ENCODE measurements at places on chromosomes 7 and 10.

DNA sequence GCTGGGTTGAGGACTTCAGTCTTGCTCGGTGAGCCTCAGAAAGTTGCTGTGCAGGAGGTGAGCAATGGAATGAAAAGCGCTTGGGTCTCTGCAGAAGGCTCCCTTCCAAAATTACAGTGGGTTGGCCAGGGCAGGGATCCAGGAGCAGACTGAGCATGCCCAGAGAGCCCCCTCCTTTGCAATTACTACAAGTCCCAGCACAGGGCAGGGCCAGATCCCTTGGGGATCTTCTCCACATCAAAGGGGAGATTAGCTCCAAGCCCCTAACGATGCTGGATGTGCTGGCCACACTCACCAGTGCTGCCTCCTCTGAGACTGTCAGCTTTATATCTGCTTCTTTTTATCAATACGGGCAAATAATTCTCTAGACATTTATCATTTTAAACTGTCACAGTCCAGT lies 337.5 kb downstream of the RPS24 start:
- no peak for DNase-seq

DNA sequence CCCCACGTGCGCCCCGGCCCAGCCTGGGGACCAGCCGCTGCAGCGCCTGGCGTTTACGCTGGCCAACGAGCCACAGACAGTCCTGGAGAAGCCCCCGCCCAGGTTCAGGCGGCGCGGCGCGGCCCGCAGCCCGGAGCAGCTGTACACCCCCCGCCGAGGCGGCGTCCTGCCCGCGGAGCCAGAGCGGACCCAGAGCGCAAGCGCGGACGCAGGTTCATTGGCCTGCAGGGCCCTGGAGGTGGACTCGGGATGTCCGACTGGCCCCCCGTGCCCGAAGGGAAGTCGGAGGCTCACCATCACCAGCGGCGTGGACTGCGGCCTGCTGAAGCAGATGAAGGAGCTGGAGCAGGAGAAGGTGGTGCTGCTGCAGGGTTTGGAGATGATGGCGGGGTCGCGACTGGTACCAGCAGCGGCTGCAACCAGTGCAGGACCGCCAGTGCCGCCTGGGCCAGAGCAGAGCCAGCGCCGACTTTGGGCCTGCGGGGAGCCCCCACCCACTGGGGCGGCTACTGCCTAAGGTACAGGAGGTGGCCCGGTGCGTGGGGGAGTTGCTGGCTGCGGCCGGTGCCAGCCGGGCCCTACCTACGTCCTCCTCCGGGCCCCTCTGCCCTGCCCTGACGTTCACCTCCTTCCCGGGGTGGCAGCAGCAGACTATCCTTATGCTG lies 72.0 kb upstream of the KCTD7 start:
- no peak for DNase-seq

DNA sequence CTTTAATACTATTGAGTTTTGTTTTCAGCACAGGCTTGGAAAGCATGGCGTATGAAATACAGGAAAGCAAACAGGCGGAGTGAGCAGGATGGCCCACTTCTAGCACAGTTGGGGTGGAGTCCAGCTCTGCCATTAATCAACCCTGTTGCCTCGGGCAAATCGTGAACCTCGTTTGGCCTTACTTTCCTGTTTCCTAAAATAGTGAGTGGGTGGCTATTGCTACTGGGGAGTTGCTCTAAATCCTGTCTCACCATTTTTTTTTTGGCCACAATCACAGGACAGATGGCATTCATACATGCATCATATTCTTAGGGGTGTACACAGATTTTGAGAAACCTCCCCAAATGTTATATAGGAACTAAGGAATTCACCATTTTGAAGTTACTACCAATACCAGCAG lies 157.8 kb downstream of the ANLN start:
- DNase-seq = no peak

DNA sequence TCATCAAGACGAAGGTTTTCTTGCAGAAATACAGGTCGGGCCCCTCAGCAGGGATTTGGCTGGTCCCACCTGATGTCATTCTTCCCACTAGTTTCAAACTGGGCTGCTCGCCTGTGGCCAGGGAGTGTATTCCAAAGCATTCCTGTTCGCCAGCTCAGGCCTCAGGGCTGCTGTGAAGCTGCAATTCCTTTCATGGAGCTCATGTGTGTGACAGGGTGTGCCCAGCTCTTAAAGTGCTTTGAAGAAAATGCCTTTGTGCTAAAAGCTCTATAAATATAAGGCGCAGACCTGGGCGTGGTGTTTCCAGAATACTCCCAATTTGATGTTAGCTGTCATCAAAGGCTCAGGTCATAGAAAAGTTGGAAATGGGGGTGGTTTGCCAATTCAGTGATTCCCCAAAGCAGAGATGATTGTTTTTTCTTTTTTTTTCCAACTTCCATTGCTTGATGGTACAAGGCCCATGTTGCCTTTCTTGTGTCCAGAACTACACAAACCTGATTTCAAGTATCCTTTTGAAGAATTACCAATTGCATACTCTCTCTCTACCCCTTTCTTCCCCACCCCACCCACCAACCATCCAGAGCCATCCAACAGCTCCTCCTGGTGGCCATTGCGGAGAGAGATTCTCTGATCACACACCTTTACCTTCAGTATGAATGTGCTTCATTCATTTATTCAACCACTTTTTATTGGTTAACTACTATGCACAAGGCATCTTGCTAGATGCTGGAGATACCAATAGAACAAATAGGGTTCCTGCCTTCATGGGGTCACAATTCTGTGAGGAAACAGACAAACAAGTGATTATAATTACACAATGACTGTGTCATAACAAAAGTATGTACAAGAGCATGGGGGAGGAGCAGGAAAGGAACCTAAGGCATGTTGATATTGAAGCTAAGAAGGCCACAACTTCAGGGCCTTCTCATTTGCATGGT lies 297.3 kb upstream of the LYZL1 start:
- peak; percentile 7 for DNase-seq

DNA sequence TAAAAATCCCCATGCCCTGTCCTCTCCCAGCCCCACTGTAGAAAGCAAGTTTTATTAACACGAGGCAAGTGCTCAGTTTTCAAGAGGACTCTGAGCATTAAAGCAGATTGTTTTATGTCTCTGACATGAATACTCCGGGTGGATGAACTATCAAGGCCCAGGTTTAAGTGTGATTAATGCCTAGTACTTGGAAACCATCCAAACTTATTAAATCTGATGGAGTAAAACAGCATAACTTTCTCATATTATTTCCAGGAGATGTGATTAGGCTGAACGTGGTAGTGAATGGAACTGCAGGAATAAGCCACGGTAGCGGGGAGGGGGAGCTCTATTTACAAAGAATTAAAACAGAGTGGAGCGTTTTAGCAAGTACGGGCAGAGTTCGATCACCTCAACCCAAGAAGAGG lies 144.2 kb upstream of the RNF32 start:
- DNase-seq = no peak

DNA sequence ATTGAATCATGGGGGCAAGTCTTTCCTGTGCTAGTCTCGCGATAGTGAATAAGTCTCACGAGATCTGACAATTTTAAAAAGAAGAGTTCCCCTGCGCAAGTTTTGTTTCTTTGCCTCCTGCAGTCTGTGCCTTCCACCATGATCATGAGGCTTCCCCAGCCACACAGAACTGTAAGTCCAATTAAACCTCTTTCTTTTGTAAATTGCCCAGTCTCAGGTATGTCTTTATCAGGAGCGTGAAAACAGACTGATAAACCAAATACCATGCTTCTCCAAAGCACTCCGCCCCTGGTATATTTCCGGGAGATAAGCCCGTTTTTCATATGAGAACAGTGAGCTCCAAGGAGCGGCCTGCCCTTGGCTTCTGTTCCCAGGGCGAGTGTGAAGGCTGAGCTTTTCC lies 118.9 kb downstream of the EVX1 start:
- DNase-seq = no peak

- DNase-seq = no peak
Observed at GRCh38 chr7:143318661-143319060, 2.8 kb downstream of the CLCN1 start.

DNA sequence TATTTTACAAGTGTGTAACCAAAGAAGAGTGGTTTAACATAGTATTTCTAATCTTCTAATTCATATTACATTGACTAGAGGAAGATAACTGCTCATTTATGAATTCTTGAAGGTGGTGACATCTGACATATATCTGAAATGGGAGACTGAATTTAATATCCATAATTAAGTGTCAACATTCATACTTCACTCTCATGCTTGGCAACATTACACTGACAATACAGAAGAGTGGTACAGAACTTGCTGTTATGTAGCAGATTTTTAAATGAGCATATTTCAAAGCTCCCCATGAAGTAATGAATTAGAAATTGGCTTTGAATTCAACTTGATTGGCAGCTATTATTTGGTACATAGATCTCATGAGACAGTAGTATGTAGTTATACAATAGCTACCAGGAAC lies 125.8 kb upstream of the POT1 start:
- no peak for DNase-seq

DNA sequence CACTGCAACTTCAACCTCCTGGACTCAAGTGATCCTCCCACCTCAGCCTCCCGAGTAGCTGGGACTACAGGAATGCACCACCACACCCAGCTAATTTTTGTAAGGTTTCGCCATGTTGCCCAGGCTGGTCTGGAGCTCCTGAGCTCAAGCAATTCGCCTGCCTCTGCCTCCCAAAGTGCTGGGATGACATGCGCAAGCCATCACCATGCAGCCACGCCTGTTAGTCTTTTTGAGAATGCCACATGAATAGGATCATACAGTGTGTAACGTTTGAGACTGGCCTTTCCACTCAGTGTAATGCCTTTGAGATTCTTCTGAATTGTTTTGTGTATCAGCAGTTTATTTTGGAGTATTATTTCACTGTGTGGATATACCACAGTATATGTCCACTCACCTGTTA lies 75.7 kb upstream of the MSRB2 start:
- DNase-seq = no peak

DNA sequence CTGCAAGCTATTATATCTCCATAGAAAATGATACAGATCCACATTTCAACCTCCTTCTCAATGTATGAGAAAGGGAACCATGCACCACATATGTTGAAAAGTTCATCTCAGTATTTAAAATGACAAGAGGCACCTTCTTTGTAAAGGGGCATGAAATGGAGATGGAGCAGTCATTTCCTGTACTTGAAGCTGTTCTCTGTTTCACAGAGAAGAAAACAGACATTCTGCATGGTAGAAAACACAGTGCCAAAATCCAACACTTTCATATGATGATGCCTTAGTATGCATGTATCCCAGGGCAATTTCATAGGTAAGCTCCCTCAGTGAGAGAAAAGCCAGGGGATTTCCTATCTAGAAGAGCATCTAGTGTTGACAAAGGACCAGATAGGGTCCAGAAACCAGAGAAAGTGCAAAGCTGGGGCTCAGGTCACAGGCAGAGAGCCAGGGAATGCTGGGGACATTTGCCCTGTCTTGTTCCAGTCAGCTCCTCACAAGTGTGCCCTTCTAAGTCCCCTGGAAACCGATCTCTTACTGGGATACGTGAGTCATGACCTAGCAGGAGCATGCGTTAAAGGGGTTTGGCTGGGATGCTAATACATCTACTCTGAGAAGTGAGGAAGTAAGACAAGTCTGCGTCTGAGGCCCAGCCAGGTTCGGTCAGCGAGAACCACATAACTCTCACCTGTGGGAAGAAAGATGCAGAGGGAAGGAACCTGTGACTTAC lies 118.7 kb downstream of the ICA1 start:
- no peak for DNase-seq

DNA sequence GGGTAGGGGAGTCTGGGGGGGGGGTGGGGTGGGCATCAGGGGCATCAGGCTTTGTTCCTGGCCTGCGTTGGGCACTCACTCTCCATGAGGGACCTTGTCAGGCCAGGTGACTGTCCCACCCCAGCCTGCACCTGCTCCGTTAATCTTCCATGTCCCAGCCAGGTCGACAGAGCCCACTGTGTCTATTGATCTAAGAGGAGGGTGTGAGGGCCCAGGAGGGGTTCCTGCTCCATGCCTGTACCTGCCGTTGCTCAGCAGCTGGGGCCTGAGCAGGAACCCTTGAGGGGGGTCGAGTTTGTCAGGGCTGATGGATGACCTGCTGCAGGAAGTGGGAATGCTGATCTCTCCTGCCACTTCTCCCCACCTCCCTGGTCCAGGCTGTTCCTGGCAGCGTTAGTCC lies 18.6 kb downstream of the NEUROG3 start:
- DNase-seq = no peak

DNA sequence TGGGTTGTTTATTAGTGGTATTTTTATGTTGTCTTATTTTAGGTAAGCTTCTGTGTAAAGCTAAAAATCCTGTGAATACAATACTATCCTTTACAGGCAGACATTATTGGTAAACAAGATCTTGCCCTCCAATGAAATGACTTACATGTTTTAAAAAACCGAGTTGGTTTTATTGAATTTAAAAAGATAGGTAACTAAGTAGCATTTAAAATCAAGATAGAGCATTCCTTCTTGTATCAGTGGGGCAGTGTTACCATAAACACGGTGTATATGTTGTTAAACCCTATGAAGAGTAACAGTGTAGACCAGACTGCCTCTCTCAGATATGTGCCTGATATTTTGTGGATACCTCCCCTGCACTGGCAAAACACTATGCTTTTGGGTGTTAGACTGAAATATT lies 81.0 kb downstream of the SNX10 start:
- no peak for DNase-seq

DNA sequence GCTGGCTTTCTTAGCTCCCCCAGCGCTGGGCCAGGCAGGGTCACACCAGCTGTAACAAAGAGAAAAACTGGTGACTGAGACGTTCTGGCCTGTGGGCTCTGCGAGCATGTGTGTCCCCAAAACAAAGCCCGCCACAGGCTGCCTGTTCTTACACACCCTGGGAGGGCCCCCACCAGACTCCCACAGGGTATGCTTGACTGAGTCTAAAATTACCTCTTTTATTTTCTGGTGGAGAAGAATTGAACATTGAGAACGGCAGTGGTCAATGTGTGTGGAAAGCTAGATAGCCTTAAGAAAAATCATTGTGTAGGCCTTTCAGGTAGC lies 808 bp downstream of the C10orf71 start:
- no peak for DNase-seq

GRCh38 chr10:45811075-45811474 lies 36.2 kb downstream of the AGAP4 start:
- DNase-seq = no peak

GRCh38 chr7:122942059-122942458 lies 53.4 kb downstream of the TAS2R16 start:
- DNase-seq = no peak

DNA sequence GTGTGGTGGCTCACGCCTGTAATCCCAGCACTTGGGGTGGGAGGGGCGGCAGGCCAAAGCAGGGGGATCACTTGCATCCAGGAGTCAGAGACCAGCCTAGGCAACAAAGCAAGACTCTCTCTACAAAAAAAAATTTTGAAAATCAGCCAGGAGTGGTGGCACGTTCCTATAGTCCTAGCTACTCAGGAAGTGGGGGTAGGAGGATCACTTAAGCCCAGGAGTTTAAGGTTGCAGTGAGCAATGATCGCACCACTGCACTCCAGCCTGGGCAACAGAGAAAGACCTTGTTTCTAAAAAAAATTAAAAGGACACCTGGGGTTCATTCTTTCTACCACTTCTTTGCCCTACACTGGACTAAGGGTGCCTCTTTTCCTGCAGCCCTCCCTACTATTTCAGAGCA lies 15.1 kb downstream of the WAPL start:
- no peak for DNase-seq

DNA sequence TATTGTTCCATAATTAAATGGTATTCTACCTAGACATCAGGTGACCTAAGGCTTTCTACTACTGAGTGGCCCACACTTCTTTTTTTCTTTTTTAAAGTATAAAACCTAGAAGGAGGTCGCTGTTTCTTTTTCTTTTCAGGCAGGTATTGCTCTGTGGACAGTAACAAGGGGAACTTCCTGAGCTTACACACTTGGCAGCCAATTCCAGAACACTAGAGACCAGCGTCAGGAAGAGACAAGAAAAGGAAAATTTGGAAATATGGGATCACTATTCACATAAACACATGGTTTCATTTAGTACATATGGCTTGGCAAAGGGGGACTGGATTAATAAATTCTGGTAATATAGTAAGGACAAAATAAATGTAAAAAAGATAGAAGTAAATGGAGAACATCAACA lies 141.9 kb downstream of the RSU1 start:
- no peak for DNase-seq
